ENCODE measurements at places on chromosomes 7 and 10. TPM values are rescaled to one million over a fixed set of nuclear protein-coding genes. Genes with fewer than 3 reads are reported as not detected.

Gene BAIAP2L1
- 1.9 TPM for total RNA-seq

Gene MBL2
- not detected for total RNA-seq

Gene POU6F2
- total RNA-seq = 0.19 TPM

Gene CRPPA
- total RNA-seq = 7.3 TPM

Gene SEMA3E
- 0.70 TPM for total RNA-seq
